ENCODE measurements at places on chromosomes 5 and 9.

GRCh38 chr5:13910201-13910600, 34.3 kb downstream of the DNAH5 start:
- DNase-seq, result no peak

DNA sequence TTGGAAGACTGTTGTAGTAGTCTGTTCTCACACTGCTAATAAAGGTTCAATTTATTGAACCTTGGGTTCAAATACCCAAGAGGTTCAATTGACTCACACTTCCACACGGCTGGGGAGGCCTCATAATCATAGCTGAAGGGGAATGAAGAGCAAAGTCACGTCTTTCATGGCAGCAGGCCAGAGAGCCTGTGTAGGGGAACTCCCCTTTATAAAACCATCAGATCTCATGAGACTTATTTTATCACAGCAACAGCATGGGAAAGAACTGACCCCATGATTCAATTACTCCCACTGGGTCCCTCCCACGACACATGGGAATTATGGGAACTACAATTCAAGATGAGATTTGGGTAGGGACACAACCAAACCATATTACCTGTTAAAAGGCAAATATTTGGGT, 268.2 kb downstream of the TMEM167A start:
- DNase-seq, result no peak

DNA sequence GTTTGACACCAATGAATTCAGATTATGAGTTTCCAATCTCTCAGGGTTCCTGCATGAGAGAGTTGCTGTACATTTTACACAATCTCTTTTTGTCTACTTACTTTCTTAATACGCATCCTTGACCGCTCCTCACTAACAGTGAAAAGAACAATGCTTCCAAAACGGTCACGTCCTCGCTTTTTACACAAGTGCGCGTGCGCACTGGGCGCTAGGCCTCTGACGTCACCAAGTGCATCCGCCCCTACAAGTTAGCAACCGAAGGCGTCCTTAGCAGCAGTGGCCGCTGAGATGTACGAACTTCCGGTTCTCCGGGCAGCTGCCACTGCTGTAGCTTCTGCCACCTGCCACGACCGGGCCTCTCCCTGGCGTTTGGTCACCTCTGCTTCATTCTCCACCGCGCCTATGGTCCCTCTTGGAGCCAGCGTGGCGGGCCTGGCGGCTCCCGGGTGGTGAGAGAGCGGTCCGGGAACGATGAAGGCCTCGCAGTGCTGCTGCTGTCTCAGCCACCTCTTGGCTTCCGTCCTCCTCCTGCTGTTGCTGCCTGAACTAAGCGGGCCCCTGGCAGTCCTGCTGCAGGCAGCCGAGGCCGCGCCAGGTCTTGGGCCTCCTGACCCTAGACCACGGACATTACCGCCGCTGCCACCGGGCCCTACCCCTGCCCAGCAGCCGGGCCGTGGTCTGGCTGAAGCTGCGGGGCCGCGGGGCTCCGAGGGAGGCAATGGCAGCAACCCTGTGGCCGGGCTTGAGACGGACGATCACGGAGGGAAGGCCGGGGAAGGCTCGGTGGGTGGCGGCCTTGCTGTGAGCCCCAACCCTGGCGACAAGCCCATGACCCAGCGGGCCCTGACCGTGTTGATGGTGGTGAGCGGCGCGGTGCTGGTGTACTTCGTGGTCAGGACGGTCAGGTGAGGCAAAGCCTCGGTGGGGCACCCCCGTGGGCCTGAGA, at the start of gene FAM174A:
Gene FAM174A (plus strand): TSS at position 315 of the 946 bp plus-strand sequence. CDS start 157 bp downstream, at position 472.
- DNase-seq, result peak; percentile 93

DNA sequence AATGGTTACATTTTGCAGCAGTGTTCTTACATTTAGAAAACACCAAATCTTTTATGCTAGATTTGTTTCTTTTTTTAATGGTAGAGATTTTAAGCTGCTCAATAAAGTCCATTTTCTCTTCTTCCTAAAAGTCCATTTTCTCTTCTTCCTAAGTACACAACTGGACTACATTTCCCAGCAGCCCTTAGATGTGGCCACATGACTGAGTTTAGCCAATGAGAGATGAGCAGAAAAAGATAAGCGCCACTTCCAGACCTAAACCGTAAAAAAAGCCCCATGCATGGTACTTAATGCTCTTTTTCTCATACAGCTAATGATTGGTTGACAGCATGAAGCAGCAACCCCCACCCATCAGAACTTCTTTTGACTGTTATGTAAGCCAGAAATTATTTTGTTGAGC, 206.7 kb downstream of the FAM114A2 start:
- no peak for DNase-seq

- DNase-seq, result no peak
Measured at GRCh38 chr5:35938568-35939227, at the start of gene CAPSL. CAPSL (minus strand) TSS chr5:35938622; CDS start chr5:35921120, 17,502 bp downstream.

DNA sequence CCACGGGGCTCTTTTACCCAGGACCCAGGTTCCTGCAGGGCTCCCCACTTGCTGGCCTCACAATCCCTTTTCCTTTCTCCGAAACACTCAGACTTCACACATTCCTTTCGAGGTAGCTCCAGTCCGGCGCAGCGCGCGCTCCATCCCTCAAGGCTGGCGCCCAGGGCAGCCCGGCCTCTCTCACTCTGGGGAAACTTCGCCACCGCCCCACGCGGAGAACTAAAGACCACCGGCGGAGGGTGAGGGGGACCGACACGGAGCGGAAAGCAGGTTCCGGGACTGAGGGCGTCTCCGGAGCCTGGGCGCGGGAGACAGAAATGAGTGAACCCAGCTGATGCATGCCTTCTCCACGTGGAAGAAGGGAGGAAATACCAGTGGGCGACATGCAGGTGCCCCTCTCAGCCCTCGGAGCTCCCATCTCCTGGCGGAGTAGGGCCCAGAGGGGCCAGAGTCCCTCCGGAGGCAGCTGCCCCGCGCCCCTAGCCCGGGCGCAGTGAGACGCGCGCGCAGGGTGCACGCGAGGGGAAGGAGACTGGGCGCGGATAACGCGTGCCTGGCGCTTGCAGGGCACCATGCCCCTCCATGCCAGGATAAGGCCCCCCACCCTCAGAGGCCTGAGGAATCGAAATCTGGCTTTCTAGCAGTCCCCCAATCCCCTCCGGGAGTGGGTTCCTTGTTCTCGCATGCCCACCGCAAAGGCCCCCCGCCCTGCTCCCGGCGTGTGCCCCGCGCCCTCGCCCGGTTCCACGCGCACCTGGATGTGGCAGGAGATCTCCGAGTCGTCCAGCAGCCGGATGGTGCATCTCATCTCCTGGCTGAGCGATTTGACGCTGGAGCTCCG, 650 bp downstream of the FRMD3 start:
- no peak for DNase-seq

DNA sequence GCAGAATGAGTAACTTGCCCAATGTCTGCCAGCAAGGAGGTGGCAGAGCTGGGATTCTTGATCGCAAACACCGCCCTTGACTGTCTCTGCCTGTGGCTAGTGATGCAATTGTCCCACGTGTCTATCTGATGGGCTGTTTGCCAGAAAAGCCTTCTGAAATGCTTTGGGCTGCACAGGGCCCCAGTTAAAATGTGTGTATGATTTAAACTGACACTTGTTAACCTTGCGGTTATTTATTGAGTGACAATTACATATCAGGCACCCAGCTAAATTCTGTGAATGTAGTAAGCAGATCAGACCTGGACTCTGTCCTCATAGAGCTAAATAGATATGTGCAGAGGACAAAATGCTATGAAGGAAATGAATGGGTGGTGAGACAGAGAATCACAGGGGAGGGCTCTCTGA, 11.6 kb upstream of the IL12B start:
- no peak for DNase-seq

DNA sequence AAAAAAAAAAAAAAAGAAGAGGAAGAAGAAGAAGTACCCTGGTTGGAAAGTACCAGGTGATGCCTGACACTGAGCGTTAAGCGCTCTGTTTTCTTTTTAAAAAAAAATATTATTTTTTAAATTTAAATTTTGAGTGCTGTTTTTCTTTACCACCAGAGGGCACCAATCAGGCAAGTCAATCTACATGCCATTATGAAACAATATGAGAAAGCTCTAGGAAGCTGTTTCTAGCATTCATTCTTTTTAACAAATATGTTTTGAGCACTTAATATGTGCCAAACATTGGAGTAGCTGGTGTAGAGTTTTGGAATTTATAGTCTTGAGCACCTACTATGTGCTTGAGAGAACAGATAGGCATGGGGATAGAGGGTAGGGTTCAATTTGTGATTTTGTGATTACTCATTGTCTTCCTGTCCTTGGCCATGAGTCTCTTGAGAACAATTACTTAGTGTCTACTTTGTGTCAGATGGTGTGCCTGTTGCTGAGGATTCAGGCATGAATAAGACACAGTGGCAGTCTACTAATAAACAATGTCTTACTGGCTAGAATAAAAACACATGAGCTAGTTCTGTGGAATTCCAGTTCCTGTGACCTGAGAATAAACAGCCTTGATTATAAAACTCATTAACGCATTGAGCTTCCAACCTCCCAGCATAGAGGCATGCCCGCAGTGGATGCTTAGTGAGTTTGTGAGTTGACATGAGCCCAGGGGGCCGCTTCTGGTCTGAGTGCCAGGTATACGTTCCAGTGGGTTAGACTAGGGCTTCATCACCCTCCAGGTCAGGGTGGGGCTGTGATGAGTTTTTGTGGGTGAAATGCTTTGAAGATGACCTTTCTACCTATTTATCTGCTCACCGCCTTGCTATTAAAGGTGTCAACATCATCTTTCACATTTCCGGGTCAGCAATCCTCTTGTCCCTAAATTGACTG, 3.0 kb upstream of the UBE2R2 start:
- no peak for DNase-seq

DNA sequence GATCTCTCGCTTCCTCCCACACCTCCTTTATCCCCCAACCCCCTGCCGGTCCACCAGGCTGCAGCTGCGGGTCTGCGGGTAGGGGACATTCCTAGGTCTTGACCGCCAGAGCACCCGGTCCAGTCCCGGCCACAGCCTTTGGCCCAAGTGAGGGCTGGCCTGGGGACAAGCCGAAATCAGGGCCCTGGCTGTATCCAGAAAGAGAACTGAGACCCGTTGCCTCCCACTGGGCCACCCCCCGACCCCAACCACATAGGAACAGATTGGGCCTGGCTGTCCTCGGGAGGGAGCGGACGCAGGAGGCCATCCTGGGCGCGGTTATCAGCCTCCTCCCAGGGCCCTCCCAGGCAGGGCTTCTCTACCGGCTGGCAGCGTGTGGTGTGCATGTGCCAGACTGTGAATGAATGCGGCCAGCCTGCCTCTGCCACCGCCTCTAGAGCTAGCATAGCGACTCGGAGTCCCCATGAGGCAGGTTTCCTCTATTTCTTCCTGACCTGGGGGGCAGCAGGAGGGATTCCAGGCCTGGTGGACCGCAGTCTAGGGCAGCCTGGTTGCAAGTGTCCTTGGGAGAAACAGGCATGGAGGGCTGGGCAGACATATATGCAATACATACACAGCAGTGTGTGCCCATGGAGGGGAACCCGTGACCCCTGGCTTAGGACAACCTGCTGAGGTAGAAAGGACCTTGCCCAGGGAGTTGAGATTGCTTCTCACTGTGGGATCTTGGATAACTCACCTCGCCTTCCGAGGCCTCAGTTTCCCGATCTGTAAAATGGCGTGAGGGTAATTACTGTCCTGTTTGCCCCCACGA, 1.2 kb downstream of the N4BP3 start:
- DNase-seq, result no peak

DNA sequence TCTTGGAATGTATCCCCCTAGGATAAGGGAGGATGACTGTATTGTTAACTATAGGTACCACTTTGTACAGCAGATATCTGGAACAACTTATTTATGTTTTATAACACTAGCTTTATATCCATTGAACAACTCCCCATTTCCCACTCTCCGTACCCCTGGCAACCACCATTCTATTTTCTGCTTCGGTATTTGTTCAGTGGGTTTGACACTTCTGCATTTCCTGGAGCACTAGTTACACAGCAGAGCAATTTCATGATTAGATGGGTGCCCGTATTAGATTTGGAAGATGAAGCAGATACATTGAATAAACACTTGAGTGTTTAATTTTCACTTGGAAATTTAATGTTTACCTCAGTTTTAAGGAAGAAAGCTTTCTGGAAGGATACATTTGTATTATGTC, 67.4 kb downstream of the SLC46A2 start:
- DNase-seq, result no peak

GRCh38 chr5:55608595-55609349, 74.0 kb upstream of the PLPP1 start:
- DNase-seq, result no peak

DNA sequence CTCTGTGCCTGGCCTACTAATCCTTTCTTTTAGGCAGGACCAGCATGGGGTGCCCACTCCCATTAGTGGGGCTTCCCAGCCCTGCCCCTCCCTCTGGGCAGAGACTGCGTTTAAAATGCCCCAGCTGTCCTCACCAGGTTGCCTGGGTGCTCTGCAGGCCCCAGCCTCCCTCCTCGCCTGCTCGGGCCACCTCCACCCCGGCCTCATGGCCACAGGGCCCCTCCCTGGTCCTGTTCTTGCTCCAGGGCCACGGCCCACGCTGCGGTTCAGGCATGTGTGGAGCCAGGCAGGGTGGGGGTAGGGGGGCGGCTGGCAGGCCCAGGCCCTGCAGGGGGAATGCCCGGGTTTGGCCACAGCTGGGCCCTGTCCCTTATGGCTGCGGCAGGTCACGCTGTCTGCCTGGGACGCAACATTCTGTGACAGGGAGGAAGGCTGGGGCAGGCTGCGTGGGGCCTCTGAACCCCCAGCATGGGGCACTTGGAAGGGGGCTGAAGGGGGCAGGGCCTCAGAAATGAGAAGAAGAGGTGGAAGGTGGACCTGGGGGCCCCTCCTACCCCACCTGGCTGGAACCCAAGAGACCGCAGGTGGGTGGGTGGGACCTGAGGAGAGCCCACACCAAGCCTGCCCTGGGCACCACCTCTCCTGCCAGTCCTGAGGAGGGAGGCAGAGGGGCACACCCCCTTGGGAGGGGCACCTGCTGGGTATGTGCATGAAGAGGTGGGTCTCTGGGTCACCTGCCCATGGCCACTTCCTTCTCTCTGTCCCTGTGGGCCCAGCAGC, at the start of gene LCN12:
Gene LCN12 (plus strand): TSS at position 733 of the 780 bp plus-strand sequence. CDS start 55 bp downstream, outside the sequence.
- no peak for DNase-seq

DNA sequence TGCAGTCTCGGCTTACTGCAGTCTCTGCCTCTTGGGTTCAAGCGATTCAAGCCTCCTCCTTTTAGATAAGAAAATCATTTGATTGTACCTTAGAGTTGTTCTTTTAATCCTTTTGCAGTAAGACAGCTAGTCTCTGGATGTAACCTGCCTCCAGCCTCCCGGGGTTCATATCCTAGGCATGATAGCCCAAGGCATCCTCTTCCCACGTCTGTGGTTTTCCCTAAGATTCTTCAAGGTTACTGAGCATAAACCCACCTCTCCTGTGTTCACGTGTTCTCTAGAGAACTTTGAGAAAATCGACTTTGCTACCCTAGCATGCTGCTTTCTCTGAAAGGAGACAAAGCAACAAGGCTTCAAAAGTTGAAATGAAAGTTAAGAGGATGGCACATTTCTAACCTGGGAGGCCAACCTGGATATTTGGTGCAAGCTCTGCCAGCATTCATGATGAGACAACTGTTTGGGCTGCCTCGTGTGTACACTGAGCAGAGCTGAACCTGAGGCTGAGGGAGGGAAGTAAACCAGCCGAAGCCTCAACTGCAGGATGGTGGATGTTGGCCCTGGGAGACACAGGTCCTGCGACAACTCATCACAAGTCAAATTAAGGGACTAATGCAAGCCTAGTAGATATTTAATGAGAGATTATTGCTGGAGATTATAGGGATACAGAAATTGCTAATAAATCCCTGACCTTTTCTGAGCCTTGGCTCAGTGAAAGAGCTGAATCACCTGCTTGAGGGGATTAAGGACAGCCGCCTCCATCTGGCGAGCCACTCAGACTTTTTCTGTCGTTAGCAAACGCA, 261.8 kb downstream of the ARHGAP26 start:
- no peak for DNase-seq
